ENCODE measurements at places on chromosomes 12 and 14.

DNA sequence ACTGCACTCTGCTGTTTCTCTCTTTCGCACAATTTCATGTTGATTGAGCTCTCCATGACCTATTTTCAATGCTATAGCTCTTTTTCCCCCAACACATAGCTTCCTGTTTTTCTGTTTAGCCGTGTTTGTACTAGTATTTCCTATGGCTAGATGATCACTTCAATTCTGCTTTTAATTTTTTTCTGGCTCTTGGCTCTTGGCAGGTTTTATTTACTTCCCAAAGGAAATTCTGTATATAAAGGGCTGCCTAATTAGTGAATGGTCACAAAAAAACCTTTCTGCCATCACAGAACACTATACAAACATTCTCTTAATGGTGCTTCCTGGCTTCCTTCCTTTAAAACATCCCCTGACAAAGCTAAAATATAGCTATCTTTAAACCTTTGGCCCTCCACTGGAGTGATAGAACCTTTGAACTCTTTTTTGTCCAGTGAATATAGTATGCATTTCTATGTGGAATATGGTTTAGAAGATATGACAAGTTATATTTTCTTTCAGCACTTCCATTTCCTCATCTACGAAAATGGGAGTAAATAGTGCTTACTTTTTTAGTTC is 88.2 kb downstream of the RASSF9 start:
- no peak for DNase-seq

DNA sequence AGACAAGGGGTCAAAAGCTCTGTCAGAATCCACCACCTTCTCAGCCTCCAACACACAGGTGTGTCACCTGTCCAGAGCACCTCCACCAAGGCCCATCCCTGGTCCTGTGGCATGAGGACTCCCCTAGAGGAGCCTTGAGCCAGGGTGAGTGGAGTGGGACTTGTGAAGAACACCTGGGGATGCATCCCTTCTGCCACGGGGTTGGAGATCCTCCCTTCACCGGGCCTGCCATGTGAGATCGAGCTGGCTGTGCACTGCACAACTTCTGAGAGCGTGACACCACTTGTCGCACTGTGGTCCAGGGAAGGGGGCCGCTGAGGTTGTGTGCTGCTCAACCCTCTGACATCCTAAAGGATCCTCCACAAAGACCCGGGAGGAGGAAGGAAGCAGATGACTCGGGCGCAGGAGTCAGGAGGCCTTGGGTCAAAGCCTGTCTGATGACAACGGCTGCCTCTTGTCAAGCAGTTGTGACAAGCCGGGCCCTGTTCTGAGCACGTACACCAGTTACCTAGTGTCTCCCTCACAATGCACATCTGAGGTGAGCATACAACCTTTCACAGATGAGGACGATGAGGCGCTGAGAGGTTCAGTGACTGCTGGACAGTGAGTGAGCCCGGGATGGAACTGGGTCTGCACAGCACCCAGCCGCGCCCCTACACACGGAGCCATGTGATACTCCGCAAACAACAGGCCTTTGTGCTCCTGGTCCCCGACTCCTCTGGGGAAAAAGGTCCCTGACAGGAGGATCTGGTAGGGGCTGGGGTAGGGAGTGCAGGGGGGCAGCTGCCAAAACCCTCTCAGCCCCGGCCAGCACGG is 35.6 kb downstream of the CHGA start:
- DNase-seq = no peak

DNA sequence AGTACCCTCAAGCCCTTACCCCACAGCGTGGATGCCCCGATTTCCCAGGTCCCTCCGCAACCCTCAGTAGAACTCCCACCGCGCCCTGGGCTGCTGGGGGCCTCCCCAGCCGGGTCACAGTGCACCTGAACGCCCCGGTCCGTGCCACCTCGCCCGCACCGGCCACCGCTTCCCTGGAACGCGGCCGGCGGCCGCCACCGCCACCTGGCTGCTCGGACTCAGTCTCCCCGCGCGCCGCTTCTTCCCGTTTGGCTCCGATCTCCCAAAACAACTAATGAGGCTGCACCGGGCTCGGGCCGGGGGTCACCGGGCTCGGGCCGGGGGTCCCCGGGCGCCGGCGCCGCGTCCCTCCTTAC is 1.0 kb downstream of the ITPK1 start:
- DNase-seq = no peak

DNA sequence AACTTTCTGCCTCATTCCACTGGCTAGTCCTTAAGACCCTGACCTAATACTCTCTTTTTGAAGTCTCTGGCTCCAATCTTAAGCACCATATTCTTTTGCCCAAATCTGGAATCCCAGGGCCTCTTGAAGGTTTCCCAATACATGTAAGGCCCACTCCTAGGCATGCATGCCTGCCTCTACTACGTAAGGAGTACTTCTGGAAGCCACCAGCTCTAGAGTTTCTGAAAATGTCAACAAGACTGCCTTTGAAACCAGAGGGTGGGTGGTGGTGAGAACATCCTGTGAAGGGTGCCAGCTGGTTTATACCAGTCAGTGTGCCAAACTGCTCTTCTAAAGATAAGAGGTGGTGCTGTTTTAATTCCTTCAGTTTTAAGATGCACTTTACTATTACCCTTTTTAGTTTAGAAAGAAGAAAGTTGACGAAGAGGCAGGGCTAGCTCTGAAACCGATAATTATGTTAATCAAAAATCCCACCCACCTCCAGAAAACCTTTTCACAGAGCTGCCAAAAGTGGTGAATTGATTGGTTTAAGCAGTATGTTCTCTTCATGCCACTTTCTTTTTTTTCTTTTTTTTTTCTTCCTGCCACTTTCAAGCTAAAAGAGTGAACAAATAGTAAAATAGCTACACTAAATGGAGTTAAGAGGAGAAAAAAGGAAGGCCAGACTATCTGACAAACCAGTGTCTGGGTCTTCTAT is 8.7 kb upstream of the WDR89 start:
- peak; percentile 86 for DNase-seq

DNA sequence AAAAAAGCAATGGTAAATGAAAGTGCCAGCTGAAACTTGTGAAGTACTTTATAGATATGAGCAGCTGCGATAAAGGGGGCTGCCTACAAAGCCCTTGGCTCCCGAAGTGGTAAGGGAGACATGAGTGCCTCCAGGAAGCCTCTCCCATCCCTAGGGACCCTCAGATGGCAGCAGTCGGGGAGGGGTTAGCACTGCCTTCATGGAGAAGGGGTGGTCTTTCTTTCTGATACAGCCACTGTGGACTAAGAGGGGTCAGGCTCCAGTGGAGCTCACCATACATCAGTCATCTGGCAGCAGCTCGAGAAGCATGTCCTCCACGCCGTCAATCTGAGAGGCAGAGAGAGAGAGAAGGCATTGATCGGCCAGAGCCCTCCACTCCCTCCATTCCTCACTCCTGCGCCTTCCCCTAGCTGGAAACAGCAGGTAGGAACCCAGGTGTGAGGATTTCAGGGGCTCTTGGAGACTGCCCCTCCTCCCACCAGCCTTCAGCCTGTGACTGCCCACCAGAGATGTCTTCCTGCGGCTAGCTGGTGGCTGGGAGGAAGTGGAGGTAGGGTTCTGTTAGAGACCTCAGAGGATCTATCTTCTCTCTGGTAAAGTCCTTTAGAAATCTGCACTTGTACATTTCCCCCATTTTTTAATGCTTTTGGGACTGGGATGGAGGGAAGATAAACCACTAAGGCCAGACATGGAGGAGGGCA is 2.3 kb downstream of the TCL1A start:
- DNase-seq = no peak

GRCh38 chr12:124713041-124713435 is 145.6 kb upstream of the NCOR2 start:
- DNase-seq = no peak

GRCh38 chr14:55877942-55878341 is 240.3 kb upstream of the PELI2 start:
- DNase-seq = no peak

DNA sequence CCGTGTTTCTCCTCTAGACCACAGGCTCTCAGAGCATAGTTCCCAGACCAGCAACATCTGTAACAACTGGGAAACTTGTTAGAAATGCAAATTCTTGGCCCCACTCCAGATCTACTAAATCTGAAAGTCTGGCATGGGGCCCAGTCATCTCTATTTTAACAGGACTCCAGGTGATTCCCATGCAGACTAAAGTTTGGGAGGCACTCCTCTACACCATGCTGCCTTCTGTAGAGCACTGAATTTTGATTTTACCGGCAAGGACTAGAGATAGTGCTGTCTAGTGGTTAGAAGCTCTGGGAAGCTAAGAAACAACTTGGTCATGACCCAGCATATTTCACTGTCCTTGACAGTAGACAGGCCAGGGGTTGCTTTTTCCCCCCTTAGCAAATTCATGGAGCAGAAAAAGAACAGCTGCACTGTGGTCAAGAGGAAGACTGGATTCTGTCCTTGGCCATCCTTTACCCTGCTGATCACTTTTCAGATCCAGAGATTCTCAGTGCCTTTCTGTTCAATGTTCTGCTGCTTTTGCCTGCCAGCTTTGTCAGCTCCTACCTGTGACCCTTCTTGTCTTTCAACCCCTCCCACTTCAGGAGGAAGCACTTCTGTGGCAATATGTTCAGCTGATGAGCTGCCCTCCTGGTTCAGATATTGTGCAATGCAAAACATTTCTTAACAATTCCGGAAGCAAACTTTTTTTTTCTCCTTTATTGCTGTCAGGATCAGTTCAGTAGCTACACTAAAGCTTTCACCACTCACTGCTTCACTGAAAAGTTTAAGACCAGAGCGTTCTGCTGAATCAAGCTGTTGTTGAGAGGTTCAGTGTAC is 133.8 kb upstream of the NUDT4 start:
- DNase-seq = peak; percentile 40

- no peak for DNase-seq
Observed at GRCh38 chr12:38374751-38375150, 58.2 kb downstream of the ALG10B start.

GRCh38 chr14:26841920-26842741 is 244.3 kb upstream of the NOVA1 start:
- DNase-seq = no peak

All from CD4-positive, alpha-beta T cell treated with Interleukin-6 at 100 ng/mL for 8 hours (primary cell).